ENCODE measurements at places on chromosomes 5 and 9. TPM values are rescaled to one million over a fixed set of nuclear protein-coding genes. Genes with fewer than 3 reads are reported as not detected.

DNA sequence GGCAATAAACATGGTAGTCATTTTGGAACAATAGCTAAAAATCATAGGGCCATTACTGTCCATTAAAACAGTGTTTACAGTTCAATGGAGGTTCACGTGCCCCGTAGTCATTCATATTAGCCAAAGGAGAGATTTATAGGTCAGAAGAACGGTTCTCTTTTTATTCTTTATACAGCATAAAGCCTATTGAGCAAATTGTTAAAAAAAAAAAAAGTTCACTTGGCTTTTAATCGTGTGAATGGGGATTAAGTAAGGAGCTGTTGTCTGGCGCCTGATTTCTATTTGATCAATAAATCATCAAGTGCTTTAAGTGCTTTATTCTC lies 69.1 kb upstream of the TBCA start:
- H3K27ac ChIP-seq, result no peak overlapping the region
- no peaks in the 10 kb centered on the region for H3K36me3 ChIP-seq
- H3K4me3 ChIP-seq, result no peak overlapping the region
- no peak for DNase-seq
- H3K4me1 ChIP-seq, result no peaks in the 10 kb centered on the region
- H3K27me3 ChIP-seq, result peaks cover 6% of the 10 kb centered on the region

DNA sequence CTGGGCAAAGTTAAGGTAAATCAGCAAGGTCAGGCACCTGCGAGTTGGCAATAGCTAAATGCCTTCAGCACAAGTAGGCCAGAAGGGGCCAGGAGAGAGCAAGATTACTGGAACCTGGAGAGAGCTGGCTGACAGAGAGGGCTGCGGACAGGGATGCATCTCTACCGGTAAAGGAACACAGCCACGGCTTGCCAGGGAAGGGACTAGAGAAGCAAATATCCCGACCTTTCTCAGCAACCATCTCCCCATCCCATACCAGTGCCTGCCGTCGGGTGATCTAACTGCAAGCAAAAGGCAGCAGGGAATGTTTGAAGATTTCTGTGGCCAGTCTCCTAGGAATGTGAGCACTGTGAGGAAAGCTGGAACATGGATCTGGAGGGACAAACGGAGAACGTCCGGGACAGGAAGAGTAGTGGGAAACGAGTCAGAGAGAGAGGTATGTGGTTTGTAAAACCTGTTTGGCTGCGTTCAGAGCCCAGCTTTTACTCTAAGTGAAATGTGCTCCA lies 15.9 kb upstream of the ABLIM3 start:
- H3K36me3 ChIP-seq, result no peaks in the 10 kb centered on the region
- DNase-seq, result peak; percentile 36
- peaks cover 5% of the 10 kb centered on the region for H3K27me3 ChIP-seq
- no peak overlapping the region for H3K4me3 ChIP-seq
- H3K4me1 ChIP-seq, result no peaks in the 10 kb centered on the region

GRCh38 chr5:174159327-174160114 lies 114.0 kb downstream of the NSG2 start:
- peaks cover 2% of the 10 kb centered on the region for H3K27me3 ChIP-seq
- H3K4me3 ChIP-seq, result no peak overlapping the region
- H3K36me3 ChIP-seq, result no peaks in the 10 kb centered on the region

- H3K4me1 ChIP-seq, result peaks cover 7% of the 10 kb centered on the region
- no peak overlapping the region for H3K4me3 ChIP-seq
- no peaks in the 10 kb centered on the region for H3K27me3 ChIP-seq
- no peak overlapping the region for H3K27ac ChIP-seq
- no peaks in the 10 kb centered on the region for H3K36me3 ChIP-seq
- DNase-seq, result no peak
Measured at GRCh38 chr9:17120203-17120602, 14.6 kb upstream of the CNTLN start.

The CCDC192 gene
- total RNA-seq, result not detected

The KDM4C gene
- total RNA-seq, result 22.1 TPM
